T-helper 2 cell (primary cell): ENCODE measurements at places on chromosomes 2 and 18.

DNA sequence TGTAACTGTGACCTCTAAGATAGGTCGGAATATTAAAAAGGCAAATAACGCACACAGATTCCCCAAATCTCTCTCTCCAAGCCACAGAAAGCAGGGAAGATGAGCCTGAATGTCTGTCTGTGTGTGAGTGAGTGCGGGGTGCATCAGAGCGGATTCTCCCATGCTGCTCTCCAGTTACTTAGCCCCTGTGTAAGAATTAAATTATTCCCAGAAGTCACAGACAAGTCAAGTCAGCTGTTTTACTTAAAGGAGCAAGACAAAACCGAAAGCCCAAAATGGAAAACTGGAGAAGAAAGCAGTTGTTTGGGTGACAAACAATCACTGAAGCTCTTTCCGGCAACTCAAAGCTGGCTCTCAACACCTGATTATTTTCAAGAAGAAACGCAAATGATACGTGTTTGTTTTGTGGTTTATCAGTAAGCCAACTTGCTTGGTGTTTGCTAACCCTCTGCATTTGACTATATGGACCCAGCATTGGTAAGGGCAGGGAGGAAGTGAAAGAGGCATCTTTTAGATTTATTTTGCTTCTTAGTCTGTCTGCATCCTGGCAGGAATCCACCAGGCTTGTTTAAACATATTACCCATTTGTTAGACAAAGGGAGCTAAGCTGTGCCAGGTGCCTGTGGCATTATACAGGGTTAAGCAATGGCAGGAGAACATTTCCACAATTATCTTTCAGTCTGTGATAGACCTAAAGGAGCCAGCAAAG is 121.5 kb upstream of the CREB1 start:
- DNase-seq: no peak

GRCh38 chr2:63422556-63422955 is 165.7 kb downstream of the WDPCP start:
- no peak for DNase-seq

- DNase-seq: no peak
These were observed 197.5 kb downstream of the SCG2 start for GRCh38 chr2:223404616-223405015.

DNA sequence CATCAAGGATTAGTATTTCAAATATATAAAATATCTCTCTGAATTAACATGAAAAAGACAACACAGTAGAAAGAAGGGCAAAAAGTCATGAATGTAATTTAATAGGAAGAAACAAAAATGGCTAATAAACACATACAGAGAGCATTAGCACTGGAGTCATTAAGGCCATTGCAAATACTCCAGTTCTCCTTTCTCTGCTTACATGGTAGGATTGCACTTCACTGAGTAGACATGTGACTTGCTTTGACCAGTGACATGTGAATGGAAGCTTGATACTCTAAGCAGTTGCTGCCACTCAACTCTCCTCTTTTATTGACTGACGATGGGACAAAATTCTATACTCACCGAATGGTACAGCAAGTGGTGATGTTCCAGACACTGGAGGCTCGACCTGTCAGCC is 153.9 kb upstream of the LGALSL start:
- no peak for DNase-seq

DNA sequence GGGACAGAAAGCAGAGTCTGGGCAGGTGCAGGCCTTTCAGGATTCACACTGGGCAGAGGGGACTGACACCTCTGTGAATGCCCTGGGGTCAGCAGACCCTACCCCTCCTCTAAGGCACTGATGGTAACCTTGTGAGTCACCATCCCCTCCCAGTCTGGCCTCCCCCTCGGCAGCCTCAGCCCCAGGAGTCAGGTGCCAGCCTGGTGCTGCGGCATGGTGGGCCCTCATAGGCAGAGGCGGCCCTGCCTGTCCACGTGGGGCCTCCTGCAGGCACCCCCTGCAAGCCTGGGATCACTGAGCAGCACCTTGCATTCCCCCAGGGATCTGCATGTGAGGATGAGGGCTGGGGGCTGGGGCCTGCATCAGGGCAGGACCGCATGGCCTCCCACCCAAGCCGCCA is 4.8 kb upstream of the GPR17 start:
- DNase-seq: no peak

- no peak for DNase-seq
These were observed 61.9 kb downstream of the NFATC1 start for GRCh38 chr18:79457652-79458051.

DNA sequence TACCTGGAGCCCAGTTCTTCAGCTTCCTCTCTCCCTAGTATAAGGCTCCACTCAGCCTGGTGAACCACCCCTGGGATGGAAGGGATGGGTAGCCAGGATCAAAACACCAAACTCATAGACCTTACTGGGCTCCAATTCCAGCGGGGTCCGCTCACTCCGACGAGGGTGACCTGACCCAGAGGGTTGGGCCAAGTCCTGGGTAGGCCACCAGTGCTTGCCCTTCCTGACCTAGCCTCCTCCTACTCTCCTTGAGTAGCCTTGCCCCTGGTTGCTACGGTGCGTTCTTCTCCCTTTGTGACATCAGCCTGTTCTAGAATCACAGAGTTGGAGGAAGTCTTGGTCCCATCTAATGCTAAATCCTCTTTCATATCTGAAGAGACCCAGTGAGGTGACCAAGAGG is 537 bp upstream of the STAT4 start:
- peak; percentile 4 for DNase-seq

DNA sequence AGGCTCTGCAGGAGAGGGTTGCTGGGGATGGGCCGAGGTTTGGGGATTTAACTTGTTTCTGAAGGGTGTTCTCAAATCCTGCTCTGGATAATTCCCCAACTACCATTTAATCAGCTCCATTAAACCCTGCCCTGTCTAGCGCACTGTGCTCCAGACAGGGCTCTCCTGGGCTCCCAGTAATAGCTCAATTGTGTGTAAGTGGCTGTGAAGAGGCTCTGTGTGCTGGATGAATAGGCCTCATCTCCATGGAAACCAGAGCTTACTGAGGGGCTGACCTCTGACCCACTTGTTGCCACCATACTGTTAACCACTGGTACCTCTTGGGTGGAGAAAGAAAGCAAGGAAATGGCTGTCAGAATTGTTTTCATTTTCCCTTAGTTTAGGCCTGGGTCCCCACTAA is 92.9 kb downstream of the TGOLN2 start:
- peak; percentile 25 for DNase-seq

- no peak for DNase-seq
These were observed 1.4 kb upstream of the SERTAD2 start for GRCh38 chr2:64655018-64655664.

GRCh38 chr2:61707984-61708852 is 145.6 kb downstream of the FAM161A start:
- DNase-seq: no peak

DNA sequence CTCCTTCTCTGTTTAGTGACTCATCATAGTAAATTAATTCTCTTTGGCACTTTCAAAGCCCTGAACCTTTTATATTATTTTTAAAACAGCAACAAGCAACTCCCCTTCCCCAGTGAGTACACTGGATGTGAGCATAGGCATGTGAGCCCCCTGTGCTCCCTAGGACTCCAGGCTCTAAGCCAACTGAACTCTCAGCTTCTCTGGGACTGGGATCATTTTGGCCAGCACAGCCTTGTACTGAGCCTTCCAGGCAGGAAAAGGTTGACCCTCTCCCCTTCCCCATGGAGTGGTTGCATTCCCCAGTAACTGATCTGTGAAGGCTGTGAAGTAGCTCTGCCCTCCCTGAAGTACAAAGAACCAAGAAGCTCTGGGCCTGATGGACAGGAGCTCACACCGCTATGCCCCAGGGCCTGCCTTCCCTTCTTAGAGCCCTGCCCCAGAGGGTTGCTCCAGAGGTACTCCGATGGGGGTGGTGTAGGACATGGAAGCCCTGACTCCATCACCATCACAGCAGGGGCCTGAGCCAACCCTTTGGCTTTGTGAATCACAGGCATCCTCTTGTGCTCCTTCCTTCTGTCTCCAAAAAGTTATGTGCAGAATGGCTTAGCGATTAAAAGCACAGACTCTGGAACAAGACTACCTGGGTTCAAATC is 57.8 kb downstream of the ADD2 start:
- no peak for DNase-seq

DNA sequence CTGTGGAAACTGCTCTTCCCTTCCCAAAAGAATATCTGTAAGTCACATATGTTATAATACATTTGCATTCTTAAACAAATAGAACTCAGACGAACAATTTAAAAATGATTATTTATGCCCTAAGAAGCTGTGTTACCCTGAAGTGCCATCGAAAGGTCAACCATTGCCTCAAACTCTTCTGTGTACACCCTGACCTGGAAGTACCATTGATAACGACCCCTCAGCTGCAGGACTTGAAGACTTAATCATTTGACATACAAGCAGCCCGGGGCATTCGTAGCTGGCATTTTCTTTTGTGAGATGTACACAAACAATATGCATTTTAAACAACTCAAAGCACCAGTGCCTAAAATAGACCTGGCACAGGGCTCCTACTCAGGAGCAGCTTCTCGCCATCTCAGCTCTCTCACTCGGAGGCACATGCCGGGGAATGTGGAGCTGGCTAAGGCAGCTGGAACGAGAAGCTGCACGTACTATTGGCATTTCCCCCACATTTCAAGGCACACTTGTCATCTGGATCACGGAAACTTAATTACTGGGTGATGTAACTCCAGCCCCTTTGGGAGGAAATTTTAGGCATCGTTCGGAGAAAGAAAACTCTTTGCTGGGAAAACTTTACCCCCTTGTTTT is 170.0 kb upstream of the GALNT5 start:
- no peak for DNase-seq

- no peak for DNase-seq
These were observed 83.2 kb downstream of the TCF4 start for GRCh38 chr18:55504808-55505207.

DNA sequence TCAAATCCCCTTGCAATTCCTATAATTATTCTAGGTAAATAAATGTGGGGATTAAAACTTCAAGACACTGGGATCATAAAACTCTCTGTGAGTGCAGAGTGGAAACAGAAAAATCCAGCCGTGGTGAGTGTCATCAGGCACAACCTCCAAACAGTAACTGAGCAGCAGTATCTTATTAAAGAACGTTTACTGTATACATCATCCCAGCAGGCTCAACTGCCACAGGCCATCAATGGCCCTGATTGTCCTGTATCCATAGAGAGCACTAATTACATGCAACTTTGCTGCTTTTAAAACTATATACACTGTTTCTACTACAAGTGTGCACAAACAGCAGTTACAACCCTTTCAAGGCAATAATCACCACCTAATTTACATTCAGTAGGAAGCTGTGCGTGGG is 23.9 kb downstream of the GAREM1 start:
- DNase-seq: no peak

GRCh38 chr2:108363908-108364225 is 13.9 kb upstream of the SULT1C4 start:
- DNase-seq: no peak

DNA sequence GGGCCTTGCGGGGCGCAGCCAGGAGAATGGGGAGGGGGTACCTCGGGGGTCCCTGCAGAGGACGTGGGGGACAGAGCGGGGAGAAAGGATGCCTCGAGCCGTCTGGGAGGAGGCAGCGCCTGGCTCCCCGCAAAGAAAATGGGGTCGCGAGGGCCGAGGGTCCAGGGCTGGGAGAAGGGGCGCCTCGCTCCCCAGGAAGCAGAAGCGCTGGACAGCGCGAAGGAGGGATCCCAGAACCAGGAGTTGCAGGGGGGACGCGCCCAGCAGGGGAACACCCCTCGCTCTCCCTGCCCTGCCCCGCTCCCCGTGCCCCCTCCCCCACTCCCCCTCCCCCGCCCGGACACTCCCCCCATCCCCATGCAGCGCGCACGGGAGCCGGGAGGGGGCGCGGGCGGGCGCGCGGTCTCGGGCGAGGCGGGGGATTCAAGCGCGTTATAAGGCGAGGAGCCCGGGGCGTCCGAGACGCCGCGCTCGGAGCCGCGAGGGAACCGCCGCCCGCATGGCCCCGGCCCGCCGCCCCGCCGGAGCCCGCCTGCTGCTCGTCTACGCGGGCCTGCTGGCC is at the start of gene ERFE:
ERFE (plus strand) TSS at position 462 of the 562 bp plus-strand sequence; CDS start at position 500, 38 bp downstream.
- DNase-seq: peak; percentile 9

GRCh38 chr2:1046067-1046466 is 95.4 kb downstream of the SNTG2 start:
- DNase-seq: no peak

GRCh38 chr2:240499309-240500301 is 58.2 kb downstream of the ANKMY1 start:
- DNase-seq: no peak

- no peak for DNase-seq
These were observed 125.7 kb upstream of the LMAN1 start for GRCh38 chr18:59484561-59485328.

DNA sequence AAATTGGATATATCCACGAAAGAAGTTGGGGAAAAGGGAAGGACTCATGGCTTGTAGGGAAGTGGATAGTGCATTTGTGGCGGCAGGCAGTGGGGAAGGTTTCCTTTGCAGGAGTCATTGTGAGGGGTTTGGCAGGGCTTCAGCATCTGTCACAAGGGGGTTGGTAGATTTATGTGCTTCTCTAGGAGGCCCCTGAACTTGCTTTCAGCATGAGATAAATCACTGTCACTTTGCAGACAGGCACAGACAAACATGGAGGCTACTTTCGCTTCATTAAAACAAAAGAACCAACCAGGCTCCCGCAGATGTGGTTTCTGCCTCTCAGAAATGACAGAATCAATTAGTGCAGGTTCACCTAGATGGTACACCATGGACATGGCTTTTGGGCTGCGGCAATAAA is 340.7 kb downstream of the TGIF1 start:
- DNase-seq: no peak

DNA sequence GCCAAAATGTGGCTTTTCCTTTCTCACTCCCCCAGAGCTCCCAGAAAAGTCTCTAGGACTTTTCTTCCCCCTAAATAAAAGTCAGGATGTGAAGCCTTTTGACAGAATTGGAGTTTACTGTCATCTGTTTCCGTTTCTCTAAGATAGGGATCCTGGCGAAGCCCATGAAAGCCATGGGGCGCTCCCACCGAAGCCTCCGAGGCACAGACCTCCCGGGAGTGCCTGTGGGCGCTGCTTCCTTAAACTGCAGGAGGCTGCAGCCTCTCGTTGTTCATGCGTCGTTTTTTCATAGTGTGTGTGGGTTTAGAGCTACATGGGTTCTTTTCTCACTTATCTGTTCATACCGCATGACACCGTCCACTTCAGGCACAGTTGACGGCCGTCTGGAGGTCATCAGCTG is 56.8 kb downstream of the ASAP2 start:
- no peak for DNase-seq

- DNase-seq: no peak
These were observed 15.0 kb upstream of the KCNG2 start for GRCh38 chr18:79782566-79783308.

DNA sequence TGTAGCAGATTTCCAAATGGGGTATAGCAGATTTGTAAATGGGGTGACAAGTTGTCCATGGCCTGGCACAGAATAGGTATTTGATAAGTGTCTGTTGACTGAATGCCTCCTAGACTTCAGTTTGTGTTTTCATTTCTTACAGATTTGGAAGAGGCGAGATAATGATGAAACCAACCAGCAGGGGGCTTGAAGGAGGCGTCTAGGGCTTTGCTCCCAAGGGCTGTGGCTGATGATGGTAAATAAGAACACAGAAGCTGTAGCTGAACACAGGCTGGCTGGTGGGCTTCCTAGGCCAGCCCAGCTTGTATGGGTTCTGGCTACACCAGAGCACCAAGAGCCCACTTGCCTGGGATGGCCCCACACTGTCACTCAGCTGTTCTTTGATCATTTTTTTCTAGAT is 19.4 kb downstream of the SFTPB start:
- no peak for DNase-seq
